Endothelial cell of umbilical vein (primary cell): ENCODE measurements at places on chromosomes 16 and 17.

GRCh38 chr17:67477687-67478086 lies 100.6 kb downstream of the PITPNC1 start:
- DNase-seq: no peak

- DNase-seq: no peak
These were observed 35.1 kb upstream of the CD300E start for GRCh38 chr17:74658620-74659019.

- DNase-seq: no peak
These were observed 545.2 kb upstream of the CDH11 start for GRCh38 chr16:65667011-65667578.

GRCh38 chr16:314795-315299 lies 31.9 kb downstream of the PDIA2 start:
- DNase-seq: no peak

- DNase-seq: no peak
These were observed 3.0 kb downstream of the LGALS9 start for GRCh38 chr17:27634026-27634335.

- DNase-seq: no peak
These were observed 357.4 kb downstream of the SEC14L1 start for GRCh38 chr17:77498091-77498741.
